ENCODE measurements at places on chromosomes 2 and 18.

GRCh38 chr2:185082749-185083148 lies 484.4 kb downstream of the ZNF804A start:
- DNase-seq: no peak

DNA sequence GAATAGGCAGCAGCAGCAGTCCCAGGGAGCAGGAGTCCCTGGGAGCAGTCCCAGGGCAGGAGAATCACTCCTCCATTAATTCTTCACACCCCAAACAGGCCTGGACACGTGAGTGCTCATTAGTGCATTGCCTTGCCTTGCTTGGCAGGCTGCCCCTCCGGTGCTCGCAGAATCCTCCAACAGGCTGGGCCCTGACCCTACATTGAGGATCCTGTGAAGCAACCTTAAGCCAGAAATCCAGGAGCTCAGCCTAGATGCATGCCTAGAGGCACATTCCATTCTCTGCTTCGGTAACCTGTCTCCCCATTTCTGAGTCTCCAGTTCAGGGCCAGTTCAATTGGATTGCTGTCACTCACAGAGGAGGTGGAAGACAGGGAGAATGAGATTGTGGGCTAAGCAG lies 97.4 kb upstream of the LRATD1 start:
- DNase-seq: no peak

- no peak for DNase-seq
Measured at GRCh38 chr18:63508596-63508995, 31.8 kb downstream of the SERPINB5 start.

DNA sequence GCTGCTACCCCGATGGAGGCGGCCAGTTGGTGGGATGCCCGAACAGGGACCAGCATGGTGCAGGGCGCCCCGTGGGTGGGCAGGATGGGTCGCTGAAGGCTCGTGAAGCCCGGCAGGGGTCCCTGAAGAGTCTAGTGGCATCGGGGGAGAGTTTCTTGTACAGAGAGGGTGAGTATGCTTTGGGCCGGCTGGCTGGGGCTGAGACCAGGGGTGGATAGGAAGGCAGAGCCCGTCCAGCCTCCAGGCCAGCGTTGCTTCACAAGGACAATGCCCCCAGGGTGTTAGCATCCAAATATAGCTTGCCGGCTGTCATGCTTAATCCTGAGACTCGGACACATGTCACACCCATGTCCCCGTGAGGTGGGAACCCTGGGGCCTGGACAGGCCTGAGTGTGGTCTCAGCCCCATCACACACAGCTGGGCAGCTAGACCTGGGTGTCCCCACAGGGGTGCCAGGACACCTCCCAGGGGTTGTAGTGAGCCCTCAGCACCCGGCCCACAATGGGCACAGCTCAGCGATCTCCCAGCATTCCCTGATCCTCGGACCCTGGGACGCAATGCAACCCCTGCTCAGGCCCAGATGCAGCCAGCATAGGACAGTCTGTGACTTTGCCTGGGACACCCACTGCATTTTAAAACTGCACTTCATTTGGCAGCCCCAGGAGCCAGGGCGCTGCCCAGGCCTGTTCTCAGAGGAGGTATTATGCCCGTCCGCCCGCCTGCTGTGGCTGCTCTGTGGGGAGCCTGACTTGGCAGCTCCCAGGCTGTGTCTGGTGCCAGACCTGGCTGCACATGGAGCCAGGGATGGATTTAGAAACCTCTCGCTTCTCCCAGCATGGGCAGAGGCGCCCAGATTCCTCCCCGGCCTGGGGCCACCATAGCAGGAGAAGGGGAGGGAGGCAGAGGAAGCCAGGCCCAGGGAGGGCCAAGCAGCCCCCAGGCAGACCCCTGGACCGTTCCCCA lies 36.4 kb downstream of the RAMP1 start:
- no peak for DNase-seq

- no peak for DNase-seq
Measured at GRCh38 chr2:45585267-45585861, 25.7 kb downstream of the SRBD1 start.

- no peak for DNase-seq
Measured at GRCh38 chr2:143217512-143218115, 88.4 kb downstream of the ARHGAP15 start.

- no peak for DNase-seq
Measured at GRCh38 chr2:20643060-20643459, 7.8 kb downstream of the HS1BP3 start.

- peak; percentile 53 for DNase-seq
Measured at GRCh38 chr2:43136876-43137275, 89.5 kb downstream of the ZFP36L2 start.

- DNase-seq: no peak
Measured at GRCh38 chr2:241874277-241874925, 4.9 kb downstream of the RTP5 start.

DNA sequence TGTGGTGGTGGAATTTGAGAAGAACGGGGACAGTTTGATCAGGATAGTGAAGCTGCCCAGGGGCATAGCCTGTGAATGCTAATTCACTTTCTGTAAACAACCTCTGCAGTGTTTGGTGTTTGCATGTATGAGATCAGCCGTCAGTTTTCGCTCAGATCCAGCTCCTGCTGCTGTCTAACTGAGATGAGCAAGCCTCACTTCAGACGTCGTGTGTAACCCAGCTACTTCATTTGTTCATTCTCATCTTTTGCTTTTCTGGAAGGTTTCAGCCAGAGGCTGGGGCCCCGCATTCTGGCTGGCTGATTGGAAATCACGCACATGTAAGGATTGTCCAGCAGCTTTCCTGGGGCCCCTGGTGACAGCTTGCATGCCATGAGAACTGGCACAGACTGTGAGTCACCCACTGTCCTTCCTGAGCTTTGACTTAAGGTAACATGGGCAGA lies 48.9 kb downstream of the LDLRAD4 start:
- DNase-seq: no peak

DNA sequence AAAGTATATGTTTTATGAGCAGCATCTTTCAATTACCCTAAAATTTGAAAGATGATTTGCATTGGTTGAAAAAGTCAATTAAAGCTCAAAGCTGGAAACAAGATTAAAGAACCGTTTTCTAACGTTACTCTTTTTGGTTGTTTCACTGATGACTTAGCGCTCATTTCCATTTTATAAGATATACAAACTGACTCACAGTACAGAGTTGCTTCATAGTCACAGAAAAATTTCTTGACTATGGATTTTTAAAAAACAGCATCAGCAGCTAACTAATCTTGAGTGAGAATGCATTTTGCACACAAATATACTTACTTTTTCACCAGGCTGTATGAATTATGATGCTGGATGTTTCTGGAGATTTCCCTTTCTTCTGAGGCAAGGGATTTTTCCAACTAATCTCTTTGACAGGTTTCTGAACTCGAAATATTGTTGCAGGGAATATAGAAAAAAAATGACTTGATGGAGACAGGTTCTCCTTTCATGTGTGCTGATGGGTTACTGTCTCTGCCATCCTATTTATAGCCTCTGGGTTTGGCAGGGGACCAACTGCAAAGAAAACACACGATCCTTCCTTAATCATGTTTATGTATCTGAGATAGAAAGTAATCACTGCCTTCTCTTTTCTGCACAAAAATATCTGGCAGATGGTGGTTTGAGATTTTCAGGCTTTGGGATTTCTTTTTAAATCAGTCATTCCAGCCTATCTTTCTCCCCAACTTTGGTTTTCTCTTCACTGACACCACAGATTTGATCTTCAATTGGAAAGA lies 129.4 kb upstream of the DAPL1 start:
- no peak for DNase-seq

GRCh38 chr2:101806701-101807100 lies 109.2 kb downstream of the MAP4K4 start:
- DNase-seq: no peak
